ENCODE measurements at places on chromosomes 2 and 18.

DNA sequence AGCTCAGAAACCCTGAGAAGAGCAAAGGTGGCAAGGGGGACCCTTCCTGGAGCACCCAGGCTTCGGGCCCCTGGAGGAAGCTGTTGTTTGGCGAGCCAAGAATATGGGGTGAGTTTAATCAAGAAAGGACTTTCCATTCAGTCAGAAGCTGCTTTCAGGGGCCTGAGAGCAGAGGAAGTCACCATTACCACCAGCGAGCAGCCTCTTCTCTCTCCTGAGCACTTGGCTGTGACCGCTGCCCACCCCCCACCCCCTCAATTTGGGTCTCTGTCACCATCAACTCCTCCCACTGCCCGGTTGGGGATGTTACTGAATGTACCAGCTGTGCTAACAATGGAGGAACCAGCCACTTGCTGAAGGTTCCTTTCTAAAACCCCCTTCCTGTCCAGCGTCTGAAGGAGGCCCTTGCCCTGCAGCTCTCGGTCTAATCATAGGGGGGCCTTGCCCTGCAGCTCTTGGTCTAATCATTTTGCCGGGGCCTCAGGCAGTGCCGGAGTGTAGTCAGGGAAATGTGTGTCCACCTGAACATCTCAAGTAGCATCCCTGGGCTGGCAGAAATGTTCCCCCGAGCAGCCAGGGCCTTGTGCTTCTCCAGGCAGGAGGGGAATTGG, 943 bp downstream of the INPP5D start:
- DNase-seq = no peak

DNA sequence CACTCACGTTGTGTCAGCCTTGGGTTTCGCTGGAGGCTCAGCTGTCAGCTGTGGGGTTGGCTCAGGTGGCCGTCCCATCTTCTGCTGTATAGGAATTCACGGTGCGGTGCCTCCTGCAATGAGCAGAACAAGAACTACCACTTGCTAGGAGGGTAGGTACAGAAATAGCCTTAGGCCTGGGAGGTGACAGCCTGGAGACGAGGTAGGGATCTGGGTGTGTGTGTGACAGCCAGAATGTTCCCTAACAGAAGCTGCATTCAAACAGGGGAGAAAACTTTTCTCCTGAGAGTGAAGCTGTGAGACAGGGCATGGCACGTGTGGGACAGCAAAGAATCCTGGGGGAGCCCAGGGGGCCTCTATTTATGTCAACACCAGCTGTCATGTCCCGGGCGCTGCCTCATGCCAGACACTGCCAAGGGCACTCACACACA, 8.4 kb upstream of the MAL start:
- DNase-seq = no peak

DNA sequence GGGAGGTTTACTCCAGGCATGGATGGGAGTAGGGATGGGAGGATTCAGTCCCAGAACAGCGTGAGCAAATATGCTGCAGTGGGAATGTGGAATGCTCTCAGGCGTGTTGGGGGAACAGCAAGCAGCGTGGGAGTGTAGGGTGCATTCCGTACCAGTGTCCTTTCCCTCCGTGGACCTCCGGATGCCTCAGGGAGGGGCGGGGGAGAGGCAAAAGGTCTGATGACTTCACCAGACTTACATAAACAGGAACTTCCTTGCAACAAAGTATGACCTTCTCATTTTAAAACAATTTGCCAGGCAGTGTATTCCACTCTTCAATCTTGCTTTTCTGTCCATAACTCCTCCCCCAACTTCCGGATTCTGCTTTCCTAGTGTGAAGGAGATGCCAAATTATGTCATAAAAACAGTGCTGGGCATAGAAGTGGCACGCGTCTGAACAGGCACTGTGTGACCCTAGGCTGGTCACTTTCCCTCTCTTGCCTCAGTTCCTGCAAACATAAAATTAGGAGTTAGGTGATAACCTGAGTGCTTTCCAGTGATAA, 36.9 kb downstream of the RPL37A start:
- DNase-seq = no peak

DNA sequence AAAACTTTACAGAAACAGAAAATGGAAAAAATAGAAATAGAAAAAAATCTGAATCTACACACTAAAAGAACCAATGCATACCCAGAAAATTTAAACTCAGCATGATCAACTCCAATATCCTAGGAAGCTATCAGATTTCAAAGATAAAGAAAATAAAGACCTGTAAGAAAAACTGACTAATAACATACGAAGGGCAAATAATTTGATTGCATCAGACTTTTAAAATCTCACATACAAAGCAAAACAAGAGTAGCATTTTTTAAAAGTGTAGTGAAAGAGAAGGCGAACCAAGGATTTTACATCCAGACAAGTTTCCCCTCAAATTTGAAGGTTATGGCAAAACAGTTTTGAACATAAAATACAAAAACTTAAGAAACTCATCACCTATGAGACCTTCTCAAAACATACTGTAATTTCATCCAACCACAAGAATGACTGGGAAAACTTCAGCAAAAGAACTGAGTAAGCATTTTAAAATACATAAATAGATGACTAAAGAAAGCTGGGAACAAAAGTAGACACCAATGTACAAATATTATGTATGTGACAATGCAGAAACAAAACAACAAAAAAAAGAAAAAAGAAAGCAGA, 54.8 kb downstream of the NBAS start:
- DNase-seq = no peak

DNA sequence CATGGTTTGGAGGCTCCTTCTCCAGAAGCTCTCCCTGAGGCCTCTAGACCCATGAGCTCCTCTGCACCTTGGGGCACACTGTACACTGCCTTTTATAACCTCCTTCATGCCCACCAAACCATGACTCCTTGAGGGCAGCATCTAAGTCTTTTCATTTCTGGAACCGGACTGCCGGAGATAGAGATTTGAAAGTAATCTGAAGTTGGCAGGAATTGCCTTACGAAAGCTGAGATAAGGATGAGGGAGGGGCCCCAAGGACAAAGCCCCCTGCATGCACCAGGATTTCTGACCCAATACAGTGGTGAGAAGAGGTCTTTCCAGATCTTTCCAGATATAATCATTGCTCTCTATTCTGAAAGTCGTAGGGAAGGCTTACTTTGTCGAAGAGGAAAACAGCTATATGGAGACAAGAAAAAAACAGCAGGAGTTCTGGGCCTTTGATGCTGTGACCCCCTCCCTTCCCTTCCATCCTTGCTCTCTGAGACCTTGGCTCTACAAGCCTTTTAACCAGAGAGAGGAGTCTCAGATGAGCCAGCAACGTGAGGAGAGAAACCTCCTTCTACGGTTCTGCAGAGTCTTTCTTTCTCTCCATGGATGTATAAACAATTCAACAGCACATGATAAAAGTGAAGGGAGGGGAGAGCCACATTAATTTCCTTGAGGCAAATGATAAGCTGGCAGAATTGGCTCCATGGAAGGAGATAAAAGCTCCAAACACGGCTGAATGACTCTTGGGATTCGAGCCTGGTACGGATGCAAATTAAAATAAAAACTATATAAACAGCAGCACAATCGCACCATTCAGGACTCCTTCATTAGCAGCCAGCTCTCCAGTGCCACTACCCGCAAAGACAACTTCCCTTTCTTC, 88.0 kb upstream of the RTN4 start:
- no peak for DNase-seq

GRCh38 chr2:151862700-151863099, 34.5 kb upstream of the ARL5A start:
- no peak for DNase-seq

GRCh38 chr2:72165792-72166191, 18.1 kb upstream of the CYP26B1 start:
- no peak for DNase-seq

DNA sequence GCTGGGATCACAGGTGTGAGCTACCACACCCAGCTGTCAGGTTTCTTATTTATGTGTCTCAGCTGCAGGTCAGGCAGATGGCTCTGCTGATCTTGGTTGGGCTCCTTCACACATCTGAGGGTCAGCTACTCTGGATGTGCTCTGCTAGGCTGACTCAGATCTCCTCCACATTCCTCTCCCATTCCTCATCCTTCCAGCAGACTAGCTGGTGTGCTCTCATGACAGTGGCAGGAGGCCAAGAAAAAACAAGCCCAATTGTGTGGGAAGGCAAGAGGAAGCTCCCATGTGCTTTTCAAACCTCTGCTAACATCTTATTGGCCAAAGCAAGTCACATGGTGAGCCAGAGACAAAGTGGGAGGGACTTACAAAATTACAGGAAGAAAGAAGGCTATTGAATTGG, 11.7 kb upstream of the MSH6 start:
- no peak for DNase-seq

- no peak for DNase-seq
These were observed 230.3 kb downstream of the DYSF start for GRCh38 chr2:71683666-71684065.

DNA sequence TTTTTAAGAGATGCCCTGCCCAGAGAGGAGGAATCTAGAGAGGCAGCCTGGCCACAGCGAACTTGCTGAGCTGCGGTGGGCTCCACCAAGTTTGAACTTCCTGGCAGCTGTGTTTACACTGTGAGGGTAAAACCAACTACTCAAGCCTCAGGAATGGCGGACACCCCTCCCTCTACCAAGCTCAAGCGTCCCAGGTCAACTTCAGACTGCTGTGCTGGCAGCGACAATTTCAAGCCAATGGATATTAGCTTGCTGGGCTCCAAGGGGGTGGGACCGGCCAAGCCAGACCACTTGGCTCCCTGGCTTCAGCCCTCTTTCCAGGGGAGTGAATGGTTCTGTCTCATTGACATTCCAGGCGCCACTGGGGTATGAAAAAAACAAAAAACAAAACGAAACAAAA, 289.4 kb downstream of the KCNS3 start:
- DNase-seq = no peak

- DNase-seq = no peak
These were observed 203.4 kb downstream of the TPGS2 start for GRCh38 chr18:36625386-36625785.

GRCh38 chr2:47237375-47238334, 82.5 kb upstream of the STPG4 start:
- peak; percentile 55 for DNase-seq

DNA sequence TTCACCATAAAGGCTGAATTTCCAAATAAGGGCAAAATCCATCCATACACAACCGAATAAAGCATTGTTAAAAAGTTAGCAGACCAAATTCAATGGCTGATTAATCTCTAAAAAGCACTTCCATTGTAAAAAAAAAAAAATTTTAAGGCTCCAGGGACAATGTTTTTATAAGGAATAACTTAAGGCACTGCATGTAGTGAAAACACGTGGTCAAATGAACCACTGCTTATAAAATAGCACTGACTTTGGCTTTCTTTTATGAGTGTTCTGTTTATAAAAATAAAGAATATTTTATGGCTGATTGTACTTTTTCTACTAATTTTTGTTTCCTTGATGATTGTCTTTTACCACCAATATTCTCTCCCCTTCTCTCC, 409.3 kb upstream of the KCNH7 start:
- no peak for DNase-seq

GRCh38 chr2:441258-442022, 153.5 kb upstream of the ALKAL2 start:
- no peak for DNase-seq

GRCh38 chr2:76826691-76827090, 695.5 kb downstream of the LRRTM4 start:
- no peak for DNase-seq

All from mesothelial cell of epicardium (in vitro differentiated cells).